GM23338 (cell line): ENCODE measurements at places on chromosomes 2 and 18. TPM values are rescaled to one million over a fixed set of nuclear protein-coding genes. Genes with fewer than 3 reads are reported as not detected.

The EFR3B gene
- total RNA-seq, result 10.7 and 11.8 TPM in 2 replicates

The ASIC4 gene
- total RNA-seq, result 3.6 TPM in 1 of 2 replicates, not detected in the other

The GREB1L gene
- total RNA-seq, result 0.03 TPM in 1 of 2 replicates, not detected in the other

The PTMA gene
- total RNA-seq, result 1,861 and 2,007 TPM in 2 replicates

The TCF4 gene
- 89.2 and 91.2 TPM in 2 replicates for total RNA-seq

The PDE1A gene
- total RNA-seq, result 0.28 and 0.47 TPM in 2 replicates

DNA sequence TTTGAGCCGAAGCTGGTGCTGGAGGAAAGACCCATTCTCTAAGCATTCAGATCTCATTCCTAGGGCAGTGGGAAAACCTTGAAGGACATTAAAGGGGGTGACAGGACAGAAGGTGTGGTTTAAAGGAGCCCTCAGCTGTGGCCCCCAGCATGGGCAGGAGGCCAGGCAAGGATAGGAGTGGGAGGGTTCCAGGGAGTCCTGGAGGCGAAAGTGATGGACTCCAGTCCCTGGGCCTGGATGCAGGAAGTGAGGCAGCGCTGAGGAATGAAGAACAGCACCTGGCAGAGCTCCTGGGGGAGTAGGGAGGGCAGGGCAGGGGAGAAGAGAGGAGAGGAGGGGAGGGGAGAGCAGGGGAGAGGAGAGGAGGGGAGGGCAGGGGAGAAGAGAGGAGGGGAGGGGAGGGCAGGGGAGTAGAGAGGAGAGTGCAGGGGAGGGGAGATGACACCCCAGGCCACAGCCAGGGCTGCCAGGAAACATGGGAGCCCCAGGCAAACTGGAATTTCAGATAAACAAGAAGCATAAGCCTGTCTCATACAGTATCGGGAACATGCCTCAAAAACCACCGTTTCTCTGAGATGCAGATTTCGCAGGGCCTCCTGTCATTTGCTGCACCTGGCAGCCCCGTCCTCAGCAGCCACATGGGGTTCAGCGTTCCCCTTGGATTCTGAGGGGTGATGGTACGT lies 5.7 kb downstream of the RAMP1 start:
- no peak overlapping the region for H3K27ac ChIP-seq
- H3K4me1 ChIP-seq, result 0 out of 2 replicates have a peak, but pooled peaks cover 4% of the 10 kb centered on the region
- H3K4me3 ChIP-seq, result no peak overlapping the region
